Cerebellar cortex (tissue), 1 donor: ENCODE measurements at places on chromosomes 12 and 14.

DNA sequence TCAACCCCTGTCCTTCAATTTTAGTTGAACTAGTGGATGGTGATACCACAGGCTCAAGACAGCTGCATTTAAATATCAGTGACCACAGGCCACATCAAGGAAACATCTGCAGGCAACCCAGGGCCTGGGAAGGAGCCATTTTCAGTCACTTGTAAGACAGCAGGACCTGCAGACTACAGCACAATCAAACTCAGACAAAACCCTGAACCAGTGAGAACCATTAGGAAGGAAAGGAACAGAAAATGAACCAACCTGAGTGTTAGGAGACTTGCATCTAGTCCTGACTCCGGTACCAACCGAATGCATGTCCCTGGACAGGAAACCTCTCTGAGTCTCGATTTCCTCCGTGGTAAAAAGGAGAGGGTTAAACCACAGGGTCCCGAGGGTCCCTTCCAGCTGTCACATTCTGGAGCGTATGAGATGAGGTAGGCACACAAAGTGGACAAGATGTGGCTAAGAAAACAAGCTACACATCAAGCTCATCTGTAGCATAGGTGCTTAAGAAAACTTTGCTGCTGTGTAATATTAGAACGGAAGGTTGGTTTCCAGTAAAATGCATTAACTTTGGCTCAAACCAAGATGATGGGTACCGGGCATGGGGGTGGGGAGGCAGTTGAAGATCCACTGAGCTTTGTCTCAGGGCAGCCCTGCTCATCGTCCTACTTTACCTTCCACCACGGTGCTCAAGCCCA, 1.6 kb upstream of the CDKN1B start:
- peak; percentile 49 for DNase-seq

DNA sequence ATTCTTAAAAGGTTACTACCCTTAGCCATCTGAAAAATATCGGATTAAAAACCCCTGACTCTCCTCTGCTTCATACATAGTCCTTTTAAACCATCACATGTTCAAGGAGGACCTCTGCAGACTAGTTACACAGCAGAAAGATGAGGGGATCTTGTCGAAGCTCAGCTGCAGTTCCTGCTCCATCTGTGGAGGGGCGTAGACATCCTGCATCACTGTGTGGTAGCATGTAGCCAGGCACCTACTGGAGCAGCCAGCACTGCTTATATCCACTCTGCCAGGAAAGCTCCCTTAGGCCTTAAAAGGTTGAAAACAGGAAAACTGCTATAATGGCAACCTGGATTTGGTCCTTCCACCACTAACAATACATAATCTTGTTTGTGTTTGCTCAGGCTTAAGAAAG, 57.6 kb upstream of the STRN3 start:
- no peak for DNase-seq

GRCh38 chr12:123250471-123251383, 17.5 kb downstream of the MTRFR start:
- DNase-seq, result no peak

DNA sequence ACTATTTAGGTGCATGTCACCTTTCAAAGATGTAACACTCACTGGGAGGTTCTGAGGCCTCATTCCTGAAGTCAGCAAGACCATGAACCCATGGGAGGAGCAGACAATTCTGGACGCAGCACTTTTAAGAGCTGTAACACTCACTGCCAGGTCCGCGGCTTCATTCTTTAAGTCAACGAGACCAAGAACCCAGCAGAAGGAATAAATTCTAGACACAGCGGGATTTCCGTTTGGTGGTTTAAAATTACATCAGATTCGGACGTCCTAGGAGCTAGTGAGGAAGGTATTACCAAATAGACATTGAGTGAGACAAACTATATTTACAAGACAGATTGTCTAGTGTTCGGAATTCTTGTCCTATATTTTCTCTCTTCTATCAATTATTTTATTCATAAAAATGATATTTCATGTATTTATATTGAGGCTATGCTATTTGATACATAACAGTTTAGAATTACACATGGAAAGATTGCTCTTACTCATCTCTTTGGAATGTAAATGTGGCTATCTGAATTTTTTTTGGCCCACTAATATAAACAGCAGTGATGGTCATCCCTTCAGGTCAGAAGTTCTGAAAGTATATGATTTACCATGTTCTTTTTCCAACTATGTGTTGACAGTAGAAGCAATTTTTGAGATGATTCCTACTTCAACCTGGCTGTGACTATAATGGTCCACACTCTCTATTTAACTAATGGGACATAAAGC, 1973.0 kb upstream of the FLRT2 start:
- no peak for DNase-seq

- DNase-seq, result no peak
Observed at GRCh38 chr12:22978962-22979361, 354.0 kb downstream of the ETNK1 start.

DNA sequence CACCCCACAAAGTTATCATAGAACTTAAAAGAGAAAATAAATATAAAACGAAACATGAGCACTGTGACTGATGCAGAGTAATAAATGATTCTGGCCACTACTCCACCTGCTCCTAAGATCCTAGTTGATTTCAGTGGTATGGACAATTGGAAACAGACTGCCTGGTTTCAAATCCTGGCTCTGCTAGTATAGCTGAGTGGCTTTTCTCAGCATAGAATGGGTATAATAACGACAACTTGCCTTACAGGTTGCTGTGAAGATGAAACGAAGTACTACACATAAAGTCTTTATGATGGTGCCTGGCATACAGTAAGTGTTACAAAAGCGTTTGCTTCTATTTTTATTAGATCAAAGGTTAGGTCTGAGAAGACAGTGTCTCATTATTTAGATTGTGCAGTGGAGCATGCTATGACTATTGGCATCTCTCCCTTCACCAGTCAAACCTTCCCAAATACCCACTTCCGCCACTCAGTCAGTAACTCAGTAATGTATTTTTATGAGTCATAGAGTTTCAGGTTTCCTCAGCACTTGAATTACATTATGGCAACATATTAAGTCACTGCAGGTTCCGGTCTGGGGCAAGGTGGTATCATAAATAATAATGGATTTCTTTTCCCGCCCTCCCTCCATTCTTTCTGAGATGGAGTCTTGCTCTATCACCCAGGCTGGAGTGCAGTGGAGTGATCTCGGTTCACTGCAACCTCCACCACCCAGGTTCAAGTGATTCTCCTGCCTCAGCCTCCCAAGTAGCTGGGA, 29.7 kb upstream of the NR2C1 start:
- no peak for DNase-seq

DNA sequence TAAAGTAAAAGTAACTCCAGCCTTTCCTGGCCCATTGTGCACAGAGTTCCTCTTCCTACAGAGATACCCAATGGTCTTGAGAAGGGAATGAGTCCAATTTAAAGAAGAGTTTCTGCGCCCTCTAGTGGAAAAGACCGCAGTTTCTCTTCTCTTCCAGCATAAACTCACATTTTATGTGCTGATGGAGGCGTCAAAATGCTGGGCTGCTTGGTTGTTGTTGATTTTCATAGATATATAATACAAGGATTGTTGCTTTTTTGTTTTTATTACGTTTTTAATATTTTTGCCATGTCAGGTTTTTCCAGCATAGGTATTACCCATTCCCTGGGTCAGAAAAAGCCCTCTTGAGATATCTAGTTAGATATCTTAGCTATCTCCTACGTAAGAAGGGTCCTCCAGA, 356.9 kb upstream of the STXBP6 start:
- peak; percentile 11 for DNase-seq

GRCh38 chr12:49583366-49584094, 15.6 kb upstream of the MCRS1 start:
- no peak for DNase-seq

- no peak for DNase-seq
Observed at GRCh38 chr14:105894125-105894977, 368.0 kb downstream of the TMEM121 start.

DNA sequence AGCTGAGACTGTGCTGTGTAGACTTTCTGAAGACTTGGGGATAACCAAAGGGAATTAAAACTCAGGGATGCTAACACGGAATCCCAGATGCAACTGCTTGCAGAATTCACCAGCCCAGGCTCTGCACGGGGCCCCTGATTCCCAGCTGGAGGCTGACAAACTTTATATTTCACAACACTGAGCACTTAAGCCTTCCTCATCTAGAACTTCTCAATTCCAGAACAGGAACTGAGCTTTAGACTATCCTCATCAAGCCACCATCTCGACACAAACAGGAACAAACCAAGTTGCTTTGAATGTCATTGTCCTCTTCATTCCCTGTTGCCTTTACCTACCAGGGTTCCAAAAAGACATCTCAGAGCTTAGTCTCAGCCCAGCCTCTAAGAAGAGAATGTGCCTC, 22.2 kb downstream of the CCDC63 start:
- no peak for DNase-seq

DNA sequence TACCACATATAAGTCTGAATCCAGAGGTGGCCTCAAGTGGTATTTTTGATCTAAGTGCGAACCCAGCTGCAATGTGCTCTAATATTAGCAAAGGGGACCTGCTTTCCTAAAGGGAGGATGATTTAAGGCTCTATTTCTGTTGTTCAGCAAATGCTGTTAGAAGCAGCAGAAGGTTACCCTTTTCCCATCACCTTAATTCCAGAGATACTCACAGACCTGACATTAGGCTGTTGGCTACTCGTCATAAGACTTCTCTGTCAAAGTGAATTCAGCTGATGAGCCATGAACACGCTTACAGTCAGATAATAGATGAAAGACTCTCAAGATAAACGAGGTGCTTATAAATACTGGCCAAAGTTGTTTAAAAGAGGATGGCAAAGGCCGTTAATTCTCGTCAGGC, 308.7 kb upstream of the DDHD1 start:
- DNase-seq, result no peak

- no peak for DNase-seq
Observed at GRCh38 chr12:131784909-131785762, 43.1 kb upstream of the MMP17 start.

GRCh38 chr14:75982266-75983018, 647 bp upstream of the TGFB3 start:
- DNase-seq, result peak; percentile 72

GRCh38 chr12:111975161-111975931, 37.6 kb downstream of the TMEM116 start:
- no peak for DNase-seq

DNA sequence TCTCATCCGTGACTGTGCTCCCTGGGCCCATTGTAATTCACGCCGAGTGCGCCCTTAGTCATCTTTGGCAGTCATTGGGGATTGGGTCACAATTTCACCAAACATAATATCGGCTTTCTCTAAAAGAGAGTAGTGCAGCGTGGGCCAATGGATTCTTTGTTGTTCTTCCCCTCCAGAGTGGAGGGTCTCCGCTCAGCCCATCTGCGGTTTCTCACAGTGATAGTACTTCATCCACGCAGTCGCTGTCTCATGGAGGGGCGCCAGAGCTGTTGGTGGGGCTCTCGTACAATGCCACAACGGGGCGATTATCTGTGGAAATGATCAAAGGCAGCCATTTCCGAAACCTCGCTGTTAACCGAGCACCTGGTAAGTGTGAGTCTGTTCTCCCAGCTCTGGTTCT, 321.8 kb downstream of the SNAPC1 start:
- no peak for DNase-seq

DNA sequence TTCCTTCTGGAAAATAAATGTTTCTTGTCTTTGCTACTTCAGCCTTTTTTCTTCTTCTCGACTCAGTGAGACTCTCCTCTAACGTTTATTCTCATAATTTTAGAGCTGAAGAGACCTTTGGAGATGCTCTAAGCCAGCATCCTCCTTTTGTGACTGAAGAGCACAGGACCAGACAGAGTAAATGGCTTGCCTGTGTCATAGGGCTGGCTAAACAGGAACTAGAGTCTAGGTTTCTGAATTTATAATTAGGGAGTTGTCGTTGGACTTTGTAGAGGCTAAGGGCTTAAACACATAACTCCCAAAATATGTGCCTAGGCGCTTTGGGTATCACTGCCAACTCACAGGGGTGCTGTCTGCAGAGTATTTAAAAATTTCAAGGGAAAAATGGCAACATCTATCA, 98.5 kb downstream of the FGD4 start:
- DNase-seq, result no peak

DNA sequence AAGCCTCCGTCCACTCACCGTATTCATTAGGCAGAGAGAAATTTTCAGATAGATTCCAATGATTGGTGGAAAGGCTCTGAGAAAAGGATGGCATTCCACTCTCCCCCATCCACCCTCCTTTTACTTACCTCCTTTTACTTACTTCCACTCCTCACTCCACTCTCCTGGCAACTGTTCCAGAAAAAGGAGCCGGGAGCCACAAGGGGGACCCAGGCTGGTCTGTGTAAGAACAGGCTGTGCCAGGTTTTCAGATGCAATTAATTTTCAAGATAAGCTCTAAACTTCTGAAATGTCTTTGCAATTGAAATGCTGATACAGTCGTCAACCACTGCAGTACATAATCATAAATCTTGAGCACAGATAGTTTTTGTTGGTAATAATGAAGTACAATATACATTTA, 248.8 kb downstream of the ANO6 start:
- DNase-seq, result no peak

DNA sequence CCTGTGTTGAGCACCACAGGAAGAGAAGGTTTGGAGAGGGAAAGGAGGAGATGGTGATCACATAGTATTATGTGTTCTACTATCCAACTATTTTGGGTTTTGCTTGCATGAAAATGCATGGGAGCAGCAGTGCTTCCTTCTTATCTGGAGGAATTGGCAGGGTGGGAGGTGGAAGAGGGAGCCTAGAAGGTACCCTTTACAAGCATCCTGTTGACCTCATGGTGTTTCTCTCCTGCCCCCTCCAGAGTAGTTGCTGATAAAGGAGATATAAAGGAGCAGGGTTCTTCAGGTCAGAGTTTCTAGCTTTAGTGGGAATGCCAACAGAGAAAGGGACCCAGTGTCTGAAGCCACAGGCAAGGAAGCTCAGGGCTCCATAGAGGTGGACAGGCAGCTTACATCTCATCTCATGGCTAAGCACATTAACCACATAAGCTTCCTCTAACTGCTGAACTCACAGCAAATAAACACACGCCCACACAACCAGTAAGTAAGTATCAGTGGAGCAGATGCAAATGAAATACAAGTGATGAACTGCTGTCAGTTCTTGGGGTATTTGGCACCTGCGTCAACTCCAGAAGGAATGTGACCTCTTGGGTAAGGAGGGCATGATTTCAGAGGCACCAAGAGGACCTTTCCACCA, 174.2 kb upstream of the SLC38A2 start:
- DNase-seq, result no peak

- peak; percentile 73 for DNase-seq
Observed at GRCh38 chr12:119020406-119021360, 39.3 kb downstream of the SRRM4 start.

DNA sequence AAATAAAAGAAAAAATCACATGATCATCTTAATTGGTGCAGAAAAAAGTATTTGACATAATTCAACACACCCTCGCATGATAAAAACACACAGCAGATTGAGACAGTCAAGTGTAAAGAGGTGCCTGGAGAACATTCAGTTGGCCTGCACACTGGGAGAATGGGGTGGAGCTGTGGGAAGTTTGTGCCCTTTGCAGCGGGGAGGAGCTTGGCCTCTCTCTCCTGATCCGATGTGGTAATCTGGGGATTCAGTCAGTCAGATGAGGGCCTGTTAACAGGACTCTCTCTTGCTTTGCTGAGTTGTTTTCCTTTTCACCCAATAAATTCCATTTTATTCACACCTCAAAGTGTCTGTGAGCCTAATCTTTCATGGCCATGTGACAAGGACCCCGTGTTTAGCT, 5.9 kb downstream of the SERPINA6 start:
- DNase-seq, result no peak

- no peak for DNase-seq
Observed at GRCh38 chr14:94284221-94284620, 8.8 kb downstream of the SERPINA10 start.
